Activated naive CD8-positive, alpha-beta T cell treated with anti-CD3 and anti-CD28 coated beads, Interleukin-2, amount 10 ng/mL, durations not matched to agents 7 days and 5 days (primary cell): ENCODE measurements at places on chromosomes 16 and 17. TPM values are rescaled to one million over a fixed set of nuclear protein-coding genes. Genes with fewer than 3 reads are reported as not detected.

DNA sequence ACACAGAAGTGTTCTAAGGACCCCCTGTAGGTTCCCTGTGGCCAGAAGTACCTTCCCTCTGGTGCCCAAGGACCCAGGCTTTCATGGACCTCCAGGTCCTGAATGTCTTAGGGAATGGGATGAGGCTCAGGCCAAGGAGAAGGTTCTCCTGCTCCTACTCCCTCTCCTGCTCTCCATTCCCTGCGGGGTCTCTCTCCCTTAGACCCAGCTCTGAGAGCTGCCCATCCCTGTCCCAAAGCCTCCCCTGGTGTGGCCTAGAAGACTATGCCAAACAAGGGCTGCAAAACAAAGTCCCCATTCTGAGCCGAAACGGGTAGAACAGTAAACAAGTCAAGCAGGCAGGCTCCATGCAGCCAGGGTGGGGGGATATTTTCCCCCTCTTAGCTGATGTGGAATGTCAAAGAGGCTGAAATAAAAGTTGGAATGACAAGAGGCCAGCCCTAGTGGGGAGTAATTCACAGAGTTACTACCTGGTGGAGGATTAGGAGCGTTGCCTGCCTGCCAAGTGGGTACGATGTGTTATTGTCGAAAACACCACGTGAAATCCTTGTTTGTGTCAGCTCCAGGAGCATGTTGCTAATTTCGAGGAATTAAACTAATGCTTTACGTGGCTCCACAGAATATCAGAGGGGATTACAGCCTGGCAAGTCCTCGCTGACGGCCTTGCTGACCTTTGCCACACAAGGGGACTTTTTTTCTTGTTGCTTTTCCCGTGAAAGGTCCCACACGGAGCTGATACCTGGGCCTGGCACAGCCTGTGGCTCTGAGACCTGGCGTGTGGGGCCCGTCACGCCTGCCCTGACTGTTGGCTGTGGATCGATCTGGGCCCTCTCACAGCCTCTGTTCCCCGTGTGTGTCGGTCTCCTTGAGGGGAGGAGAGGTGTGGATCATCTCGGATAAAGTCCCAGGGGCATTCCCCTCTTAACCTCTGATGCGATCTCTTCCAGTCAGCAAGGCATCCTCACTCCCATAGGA is 2.9 kb downstream of the WFIKKN2 start:
- no peak overlapping the region for H3K27ac ChIP-seq
- no peak overlapping the region for H3K4me3 ChIP-seq
- peaks cover 13% of the 10 kb centered on the region for H3K27me3 ChIP-seq
- DNase-seq: no peak
- no peaks in the 10 kb centered on the region for H3K36me3 ChIP-seq

- H3K27ac ChIP-seq: peak overlapping the region; percentile 67
- peaks cover 40% of the 10 kb centered on the region for H3K4me1 ChIP-seq
- H3K36me3 ChIP-seq: peaks cover 7% of the 10 kb centered on the region
- peak; percentile 58 for DNase-seq
These were observed 699 bp downstream of the MPRIP start for GRCh38 chr17:17042851-17043460.

GRCh38 chr16:85310868-85311585 is 198.8 kb upstream of the CIBAR2 start:
- H3K27me3 ChIP-seq: no peaks in the 10 kb centered on the region
- peak; percentile 71 for DNase-seq
- peak overlapping the region; percentile 83 for H3K27ac ChIP-seq
- H3K4me1 ChIP-seq: peaks cover 35% of the 10 kb centered on the region
- no peaks in the 10 kb centered on the region for H3K36me3 ChIP-seq
- H3K4me3 ChIP-seq: peak overlapping the region; percentile 58

GRCh38 chr17:38439436-38439835 is 11.2 kb downstream of the ARHGAP23 start:
- H3K4me1 ChIP-seq: peaks cover 3% of the 10 kb centered on the region
- no peak overlapping the region for H3K27ac ChIP-seq
- no peak overlapping the region for H3K4me3 ChIP-seq
- H3K36me3 ChIP-seq: no peaks in the 10 kb centered on the region
- peaks cover 10% of the 10 kb centered on the region for H3K27me3 ChIP-seq

DNA sequence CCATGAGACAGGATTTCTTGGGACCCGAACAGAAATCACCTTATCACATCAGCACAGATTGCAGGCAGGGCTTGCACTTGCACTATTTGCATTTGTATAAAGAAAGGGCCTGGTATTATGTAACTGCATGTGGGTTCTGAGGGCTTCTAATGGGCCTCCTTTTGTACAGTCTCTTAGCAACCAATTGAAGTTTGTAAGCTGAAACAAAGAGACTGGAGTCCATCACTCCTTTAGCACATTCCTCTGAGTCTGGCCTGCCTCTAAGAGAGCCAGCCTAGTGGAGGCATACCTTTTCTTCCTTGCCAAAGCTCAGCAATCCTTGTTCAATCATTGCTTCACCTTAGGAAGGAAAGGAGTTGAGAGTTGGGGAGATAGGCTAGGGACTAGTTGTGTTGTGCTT is 387.1 kb downstream of the XYLT1 start:
- H3K36me3 ChIP-seq: no peaks in the 10 kb centered on the region
- H3K4me3 ChIP-seq: no peak overlapping the region
- no peaks in the 10 kb centered on the region for H3K4me1 ChIP-seq
- no peak overlapping the region for H3K27ac ChIP-seq
- DNase-seq: no peak
- peaks cover 6% of the 10 kb centered on the region for H3K27me3 ChIP-seq

DNA sequence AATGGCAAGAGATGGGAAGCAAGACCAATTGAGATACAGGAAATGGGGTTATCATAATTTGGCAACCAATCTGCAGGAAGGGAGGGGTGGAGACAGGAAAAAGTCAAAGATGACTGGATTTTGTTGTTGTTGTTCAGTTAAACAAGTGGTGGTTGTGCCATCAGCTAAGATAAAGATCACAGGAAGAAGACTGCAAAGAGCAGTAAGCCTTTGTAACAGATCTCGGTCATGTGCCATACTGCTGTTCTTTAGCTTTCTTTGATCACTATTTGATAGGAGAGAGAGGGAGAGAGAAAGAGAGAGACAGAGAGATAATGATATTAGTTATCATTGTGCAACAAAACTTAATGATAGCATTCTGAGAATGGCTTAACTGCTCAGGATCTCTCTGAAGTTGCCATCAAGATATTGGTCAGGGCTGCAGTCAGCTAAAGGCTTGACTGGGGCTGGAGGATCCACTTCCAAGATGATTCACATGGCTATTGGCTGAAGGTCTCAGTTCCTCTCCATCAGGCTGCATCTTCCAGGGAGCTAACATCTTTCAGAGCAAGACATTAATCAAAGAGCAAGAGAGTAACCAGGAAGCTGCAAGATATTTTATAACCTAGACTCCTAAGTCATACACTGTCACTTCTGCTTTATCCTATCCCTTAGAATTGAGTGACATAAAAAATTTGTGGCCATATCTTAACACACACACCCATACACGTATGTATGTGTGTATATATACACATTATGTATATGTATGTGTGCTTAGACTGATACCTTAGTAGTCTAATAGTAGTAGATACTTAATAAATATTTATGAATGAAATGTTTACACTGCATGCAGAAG is 405.0 kb downstream of the SHISA9 start:
- H3K36me3 ChIP-seq: no peaks in the 10 kb centered on the region
- H3K4me1 ChIP-seq: no peaks in the 10 kb centered on the region
- DNase-seq: no peak
- no peaks in the 10 kb centered on the region for H3K27me3 ChIP-seq
- H3K4me3 ChIP-seq: no peak overlapping the region

DNA sequence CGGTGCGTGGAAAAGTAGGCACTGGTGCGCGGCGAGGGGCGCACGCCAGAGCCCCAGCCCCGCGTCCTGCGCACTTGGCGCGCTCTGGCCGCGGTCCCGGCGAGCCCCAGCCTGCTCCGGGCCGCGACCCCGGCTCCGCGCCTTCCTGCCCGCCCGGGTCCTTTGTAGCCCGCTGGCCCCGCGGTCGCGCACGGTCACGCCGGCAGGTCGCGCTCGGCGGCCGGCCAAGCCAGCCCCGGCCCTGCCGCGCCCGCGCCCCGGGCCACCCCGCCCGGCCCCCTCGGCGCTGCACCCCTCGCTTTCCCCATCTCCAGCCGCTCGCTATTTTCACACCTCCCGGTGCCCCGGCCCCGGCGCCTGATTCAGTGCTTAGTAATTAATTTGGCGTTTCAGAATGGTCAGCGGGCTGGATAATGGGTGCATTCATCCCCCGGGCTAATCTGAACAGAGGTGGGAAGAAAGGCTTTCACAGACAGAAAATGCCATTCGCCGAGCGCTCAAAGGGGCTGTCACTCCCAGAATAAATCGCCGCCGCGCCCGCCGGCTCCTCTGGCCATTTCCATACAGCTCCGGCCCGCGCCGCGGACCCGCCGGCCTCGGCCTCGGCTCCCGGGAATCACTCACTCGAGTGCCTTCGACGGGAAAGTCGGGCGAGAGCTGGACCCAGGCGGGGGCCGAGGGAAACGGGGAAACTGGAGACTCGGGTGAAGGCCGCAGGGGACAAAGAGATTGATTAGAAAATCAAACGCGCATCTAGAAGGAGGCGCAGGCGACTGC is 17.8 kb upstream of the NTN1 start:
- H3K27ac ChIP-seq: no peak overlapping the region
- H3K36me3 ChIP-seq: no peaks in the 10 kb centered on the region
- H3K4me3 ChIP-seq: peak overlapping the region; percentile 47
- peak; percentile 37 for DNase-seq
- peaks cover 8% of the 10 kb centered on the region for H3K4me1 ChIP-seq
- H3K27me3 ChIP-seq: peaks cover 73% of the 10 kb centered on the region

DNA sequence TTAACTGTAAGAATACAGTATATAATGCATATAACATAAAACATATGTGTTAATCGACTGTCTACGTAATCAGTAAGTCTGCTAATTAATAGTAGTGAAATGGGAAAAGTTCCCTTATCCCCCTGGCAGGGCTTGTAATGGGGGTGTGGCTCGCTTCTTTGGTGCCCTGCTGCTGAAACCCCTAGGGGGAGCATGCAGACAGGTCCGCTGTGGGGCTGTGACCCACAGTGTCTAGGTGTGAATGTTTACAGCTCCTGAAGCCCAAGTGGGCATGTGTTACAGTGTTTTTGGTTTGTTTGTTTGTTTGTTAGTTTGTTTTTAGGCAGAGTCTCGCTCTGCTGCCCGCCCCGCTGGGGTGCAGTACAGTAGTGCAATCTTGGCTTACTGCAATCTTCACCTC is 495.7 kb downstream of the SHISA9 start:
- H3K27ac ChIP-seq: no peak overlapping the region
- no peaks in the 10 kb centered on the region for H3K4me1 ChIP-seq

DNA sequence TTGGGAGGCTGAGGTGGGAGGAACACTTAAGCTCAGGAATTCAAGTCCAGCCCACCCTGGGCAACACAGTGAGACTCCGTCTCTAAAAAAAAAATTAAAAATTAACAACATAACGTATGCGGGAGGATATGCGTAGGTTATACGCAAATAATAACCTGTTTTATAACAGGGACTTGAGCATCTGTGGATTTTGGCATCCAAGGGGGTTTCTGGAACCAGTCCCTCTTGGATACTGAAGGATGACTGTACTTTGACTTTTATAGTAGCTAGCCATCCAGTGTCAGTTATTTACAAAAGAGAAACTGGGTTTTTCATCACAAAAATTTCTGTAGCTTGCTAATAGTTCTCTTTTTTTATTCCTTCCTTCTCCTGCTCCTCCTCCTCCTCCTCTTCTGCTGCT is 64.5 kb downstream of the TNRC6C start:
- no peak overlapping the region for H3K4me3 ChIP-seq
- peaks cover 26% of the 10 kb centered on the region for H3K4me1 ChIP-seq
- H3K27me3 ChIP-seq: no peaks in the 10 kb centered on the region
- peaks cover 11% of the 10 kb centered on the region for H3K36me3 ChIP-seq

DNA sequence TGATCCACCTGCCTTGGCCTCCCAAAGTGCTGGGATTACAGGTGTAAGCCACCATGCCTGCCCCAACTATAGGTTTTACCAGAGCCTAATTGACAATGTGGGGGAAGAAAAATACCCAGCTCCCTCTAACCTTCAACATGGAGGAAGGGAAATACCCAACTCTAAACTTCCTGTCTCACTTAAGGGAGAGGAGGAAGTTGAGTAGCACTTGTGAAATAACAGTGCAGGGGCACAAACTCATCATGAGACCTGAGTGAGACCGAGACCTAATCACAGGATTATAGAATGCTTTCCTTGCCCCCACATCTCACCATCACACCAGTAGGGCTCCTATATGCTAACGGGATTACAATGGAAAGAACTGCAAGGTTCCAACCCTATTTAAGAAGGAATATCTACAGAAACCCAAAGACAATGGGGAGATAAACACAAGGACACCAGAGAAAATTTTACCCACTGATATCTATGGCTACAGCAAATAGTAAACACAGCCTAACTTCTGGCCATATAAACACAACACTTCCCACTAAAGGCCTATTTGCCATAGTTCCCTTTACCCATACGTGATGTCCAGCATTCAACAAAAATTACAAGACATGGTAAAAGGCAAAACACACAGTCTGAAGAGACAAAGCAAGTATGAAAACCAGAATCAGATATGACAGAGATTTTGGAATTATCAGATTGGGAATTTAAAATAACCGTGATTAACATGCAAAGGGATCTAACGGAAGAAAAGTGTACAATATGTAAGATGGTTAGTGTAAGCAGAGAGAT is 26.9 kb downstream of the OR3A1 start:
- DNase-seq: no peak
- H3K4me3 ChIP-seq: no peak overlapping the region
- no peak overlapping the region for H3K27ac ChIP-seq
- H3K4me1 ChIP-seq: peaks cover 2% of the 10 kb centered on the region
- no peaks in the 10 kb centered on the region for H3K27me3 ChIP-seq

DNA sequence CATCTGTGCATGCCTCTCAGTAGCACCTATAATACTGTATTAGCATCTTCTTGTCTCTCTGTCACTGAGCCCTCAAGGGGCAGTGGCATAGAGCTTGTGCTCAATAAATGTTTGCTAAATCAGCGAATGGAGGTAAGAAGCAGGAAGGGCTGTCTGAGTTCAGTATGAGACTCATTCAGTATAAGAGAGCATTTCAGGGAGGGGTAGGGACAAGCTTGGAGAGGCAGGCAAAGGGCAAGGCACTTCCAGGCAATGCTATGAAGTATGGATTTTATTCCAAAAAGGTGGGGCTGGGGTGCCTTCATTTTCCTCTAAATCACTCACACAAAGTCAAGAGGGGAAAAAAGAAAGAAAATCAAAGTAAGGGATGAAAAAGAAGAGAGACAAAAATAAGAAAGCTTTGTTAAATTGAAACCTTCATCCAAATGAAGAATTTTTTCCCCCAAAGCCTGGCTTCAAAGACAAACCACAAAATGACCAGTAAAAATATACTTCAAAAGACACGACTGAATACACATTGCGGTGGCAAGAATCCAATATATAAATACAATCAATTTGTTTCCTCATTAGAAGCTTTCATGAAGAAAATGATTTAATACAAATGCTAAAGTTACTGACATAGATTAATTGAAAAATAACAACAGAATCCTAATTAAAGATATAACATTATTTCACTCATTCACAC is 51.2 kb downstream of the SKAP1 start:
- H3K27me3 ChIP-seq: no peaks in the 10 kb centered on the region
- no peak overlapping the region for H3K4me3 ChIP-seq
- no peak overlapping the region for H3K27ac ChIP-seq
- H3K4me1 ChIP-seq: peaks cover 5% of the 10 kb centered on the region

- no peak for DNase-seq
- H3K36me3 ChIP-seq: no peaks in the 10 kb centered on the region
- no peak overlapping the region for H3K4me3 ChIP-seq
- H3K4me1 ChIP-seq: peaks cover 2% of the 10 kb centered on the region
- no peak overlapping the region for H3K27ac ChIP-seq
These were observed 99.3 kb downstream of the STXBP4 start for GRCh38 chr17:55067697-55068439.

- no peaks in the 10 kb centered on the region for H3K27me3 ChIP-seq
- peak overlapping the region; percentile 83 for H3K4me3 ChIP-seq
- H3K27ac ChIP-seq: peak overlapping the region; percentile 91
These were observed 25.5 kb downstream of the NSMCE1 start for GRCh38 chr16:27242868-27243590.

Gene ZNF385C
- total RNA-seq: 0.58 TPM

Gene FBXW10
- not detected for total RNA-seq

Gene CMTM2
- 1.3 TPM for total RNA-seq

Gene GUCY2D
- total RNA-seq: not detected

Gene AANAT
- total RNA-seq: not detected
